ENCODE measurements at places on chromosomes 1 and 21.

DNA sequence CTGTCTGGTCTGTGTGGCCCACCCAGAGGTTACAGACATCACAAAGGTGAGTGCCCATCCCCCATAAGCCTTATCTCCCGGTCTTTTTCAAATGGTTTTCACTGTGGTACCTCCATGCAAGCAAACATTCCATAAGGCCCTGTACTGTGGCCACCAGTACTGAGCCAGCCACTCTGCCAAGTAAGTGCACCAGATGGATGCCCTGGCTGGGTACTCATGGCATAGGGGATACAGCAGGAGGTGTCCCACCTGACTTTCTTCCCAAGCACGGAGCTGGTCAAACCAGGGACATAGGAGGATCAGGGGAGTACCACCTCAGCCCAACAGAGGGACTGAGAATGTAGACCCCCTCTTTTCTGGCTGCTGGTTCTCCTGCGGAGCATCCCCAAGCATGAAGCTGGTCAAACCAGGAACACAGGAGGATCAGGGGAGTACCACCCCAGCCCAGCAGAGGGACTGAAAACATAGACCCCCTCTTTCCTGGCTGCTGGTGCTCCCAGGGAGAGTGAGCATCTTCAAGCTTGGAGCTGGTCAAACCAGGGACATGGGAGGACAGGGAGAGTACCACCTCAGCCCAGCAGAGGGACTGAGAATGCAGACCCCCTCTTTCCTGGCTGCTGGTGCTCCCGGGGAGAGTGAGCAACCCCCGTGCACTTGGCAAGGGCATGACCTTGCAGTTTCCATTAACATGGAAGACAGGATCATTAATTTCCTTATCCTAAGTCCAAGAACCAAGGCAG lies 81.8 kb upstream of the KLHDC7A start:
- no peak for DNase-seq

DNA sequence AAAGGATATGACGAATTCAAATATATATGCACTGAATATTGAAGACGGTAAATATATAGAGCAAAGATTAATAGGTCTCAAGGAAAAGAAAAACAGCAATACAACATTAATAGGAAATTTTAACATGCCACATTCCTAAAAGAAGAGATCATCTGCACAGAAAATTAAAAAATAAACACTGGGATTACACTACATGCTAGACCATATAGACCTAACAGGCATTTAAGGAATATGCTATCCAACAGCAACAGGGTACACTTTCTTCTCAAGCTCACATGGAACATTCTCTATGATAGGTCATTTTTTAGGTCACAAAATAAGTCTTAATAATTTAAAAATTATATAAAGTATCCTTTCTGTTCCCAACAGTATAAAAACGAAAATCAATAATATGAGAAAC lies 1038.3 kb downstream of the KCNT2 start:
- DNase-seq, result no peak

- no peak for DNase-seq
Observed at GRCh38 chr1:209650454-209650853, 1.8 kb downstream of the LAMB3 start.

- DNase-seq, result peak; percentile 66
Observed at GRCh38 chr1:17606826-17607440, 67.4 kb downstream of the ARHGEF10L start.

DNA sequence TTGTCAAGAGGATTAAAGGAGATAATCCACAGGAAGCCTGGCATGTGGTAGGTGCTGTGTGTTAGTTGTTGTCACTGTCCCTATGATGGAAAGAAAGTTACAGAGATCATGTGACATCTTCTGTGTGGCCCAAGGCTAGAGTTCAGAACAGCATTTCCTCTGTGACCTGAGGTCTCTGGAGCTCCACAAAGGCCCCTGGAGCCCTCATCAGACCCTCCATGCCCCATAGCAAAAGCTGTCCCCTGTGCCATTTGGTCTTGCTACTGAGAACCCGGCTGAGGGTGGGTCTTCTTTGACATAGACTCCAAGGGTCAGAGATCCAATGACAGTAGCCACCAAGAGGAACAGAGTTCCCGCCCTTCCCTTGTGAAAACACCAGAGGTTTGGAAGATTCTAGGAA lies 8.1 kb downstream of the CELA2B start:
- no peak for DNase-seq

- DNase-seq, result no peak
Observed at GRCh38 chr21:31529406-31529805, 130.1 kb upstream of the SOD1 start.

DNA sequence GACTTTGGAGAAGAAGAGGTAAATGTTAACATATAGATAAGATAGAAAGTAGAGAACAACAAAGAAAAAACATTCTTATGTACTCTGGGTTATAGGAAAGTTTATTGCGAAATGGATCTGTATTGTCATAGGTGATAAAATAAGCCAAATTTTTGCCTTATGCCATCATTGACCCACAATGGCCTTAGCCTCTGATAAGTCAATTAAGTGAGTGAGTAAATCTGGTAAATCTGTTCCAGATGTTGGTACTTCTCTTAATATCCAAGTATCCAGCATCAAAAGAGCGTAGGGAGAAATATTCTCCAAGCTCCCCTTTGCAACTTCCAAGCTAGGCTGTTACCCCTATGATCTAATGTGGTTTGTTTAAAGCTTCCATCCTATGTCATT lies 38.3 kb upstream of the CLCA4 start:
- DNase-seq, result no peak

DNA sequence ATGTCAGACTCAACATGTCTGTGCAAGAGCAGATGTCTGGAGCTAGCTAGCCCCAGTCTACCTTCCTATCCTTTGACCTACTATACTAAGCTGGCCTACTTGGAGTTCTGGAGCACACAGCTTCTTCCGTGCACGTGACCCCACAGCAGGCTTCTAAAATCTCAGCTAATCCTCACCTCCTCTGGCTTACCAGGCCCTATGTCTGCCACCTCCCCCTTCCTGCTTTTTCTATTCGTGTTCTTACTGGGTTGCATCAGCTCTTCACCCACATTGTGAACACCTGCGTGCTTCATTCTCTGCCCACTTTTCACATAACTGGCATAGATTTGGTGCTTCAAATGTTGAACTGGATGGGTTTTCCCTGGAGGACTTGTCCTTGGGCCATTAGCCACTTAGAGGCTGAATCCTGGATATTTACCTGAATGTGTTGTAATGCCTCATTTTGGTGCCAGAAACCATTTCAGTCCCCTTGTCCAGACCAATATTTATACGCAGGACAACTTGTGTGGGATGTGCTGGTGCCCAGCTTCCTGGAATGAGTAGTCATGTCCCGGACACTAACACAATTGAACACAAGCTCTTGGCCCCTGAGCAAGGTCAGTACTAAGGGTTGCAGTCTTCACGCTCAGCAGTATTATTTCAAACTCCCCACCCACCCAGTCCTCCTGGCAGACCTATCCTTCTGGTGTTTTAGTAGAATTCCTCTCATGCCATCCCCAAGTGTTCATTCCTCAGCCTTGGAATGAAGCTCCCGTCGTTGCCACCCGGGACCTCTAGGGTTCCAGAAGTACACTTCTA lies 24.0 kb downstream of the TENT5C start:
- DNase-seq, result no peak

DNA sequence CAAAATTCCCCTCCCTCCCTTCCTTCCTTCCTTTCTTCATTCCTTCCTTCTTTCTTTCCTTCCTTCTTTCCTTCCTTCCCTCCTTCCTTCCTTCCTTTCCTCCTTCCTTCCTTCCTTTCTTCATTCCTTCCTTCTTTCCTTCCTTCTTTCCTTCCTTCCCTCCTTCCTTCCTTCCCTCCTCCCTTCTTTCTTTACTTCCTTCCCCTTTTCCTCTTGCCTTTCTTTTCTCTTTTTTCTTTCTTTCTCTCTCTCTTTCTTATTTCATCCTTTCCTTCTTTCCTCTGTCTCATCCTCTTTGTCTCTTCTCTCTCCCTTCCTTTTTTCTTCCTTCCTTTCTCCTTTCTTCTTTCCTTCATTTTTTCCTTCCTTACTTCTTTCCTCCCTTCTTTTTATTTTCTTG lies 171.9 kb upstream of the BRINP3 start:
- no peak for DNase-seq

DNA sequence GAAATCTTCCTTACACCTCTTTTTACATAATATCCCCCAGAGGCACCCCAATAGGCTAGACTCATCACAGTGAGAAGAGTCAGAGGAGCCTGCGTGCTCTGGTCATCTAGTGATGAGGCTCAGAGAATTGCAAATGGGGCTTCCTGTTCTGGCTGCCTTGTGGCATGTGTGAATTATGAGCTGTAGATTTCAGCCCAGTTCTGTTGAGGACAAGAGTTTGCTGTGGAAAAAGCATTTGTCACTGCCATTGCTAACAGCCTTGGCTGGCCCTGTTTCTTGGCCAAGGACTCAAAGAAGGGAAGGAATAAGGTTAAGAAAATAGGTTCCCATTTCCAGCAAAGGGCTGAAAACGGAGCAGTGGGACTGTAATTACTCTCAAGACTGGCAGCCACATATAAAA lies 30.7 kb downstream of the MRAP start:
- DNase-seq, result no peak

DNA sequence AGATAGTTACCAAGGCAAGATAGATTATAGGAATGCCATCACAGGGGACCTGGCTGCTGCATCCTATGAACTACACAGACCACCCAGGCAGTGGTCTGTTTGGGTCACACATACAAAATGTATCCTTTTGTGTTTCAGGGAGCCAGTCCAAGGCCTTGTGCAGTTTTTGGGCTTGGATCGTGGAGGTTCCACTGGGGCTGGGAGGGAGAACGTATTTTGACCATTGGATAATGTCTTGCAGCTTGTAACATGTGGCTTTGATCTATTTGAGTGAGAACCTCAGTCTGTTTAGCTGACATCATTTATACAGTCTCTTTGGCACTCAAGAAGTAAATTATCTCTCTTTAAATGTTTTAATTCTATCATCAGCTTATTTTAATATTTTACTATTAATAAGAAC lies 147.3 kb downstream of the DUSP10 start:
- no peak for DNase-seq

DNA sequence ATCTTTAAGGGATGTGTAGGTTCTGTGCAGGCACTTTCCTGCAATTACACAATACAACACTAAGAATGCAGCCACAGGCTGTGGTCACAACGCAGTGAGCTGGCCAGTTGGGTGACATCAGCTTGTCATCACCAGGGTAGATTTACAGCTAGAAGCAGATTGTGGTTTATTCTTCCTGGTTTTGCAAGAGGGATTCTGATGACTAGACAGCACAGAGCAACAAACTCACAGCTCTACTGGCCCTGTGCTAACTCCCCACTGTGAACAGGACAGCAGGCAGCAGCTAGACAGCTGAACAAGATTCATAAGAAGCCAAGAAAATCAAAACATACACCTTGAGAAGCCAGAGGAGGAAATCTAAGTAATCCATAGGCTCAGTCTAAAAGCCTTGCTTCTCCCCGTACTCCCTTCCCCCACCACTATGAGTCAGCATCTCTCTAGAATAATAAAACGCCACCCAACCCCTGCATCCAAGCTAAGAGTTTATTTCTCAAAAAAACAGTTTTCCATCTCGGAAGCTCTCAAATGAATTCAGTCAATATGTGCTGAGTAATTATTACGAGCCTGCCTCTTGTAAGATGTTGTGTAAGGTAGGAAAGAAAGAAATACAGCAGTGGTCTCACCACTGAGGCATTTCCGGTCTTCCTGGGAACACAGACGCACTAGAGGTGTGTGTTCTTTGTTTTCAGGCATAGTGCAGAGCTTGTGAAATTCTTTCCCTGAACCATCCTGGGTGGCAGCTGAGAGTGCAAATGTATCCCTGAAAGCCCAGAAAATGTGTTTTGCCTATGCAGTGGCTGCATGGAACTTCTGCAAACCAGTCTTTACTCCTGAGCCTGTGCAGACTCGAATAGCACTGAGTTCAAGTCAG lies 162.8 kb downstream of the NTPCR start:
- DNase-seq, result no peak

DNA sequence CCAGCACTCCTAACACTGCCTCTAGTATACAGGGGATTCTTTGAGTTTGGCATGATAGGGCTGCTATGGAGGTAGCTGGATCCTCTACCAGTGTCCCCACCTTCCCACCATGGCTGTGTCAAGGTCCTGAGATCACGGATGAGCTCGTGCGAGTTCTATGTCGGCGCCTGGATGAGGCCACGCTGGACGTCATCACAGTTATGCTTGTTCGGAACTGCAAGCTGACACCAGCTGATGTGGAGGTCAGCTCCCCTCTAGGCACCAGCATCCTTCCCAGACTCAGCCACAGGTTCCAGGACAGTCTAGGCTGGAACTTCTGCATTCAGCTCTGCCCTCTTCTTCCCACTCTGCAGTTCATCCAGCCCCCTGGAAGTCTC lies 15.2 kb downstream of the HYI start:
- DNase-seq, result no peak

GRCh38 chr1:116807394-116808199 lies 53.4 kb downstream of the CD2 start:
- no peak for DNase-seq

GRCh38 chr1:203524824-203525223 lies 30.9 kb downstream of the OPTC start:
- DNase-seq, result no peak

- no peak for DNase-seq
Observed at GRCh38 chr1:182681568-182681912, 2.8 kb downstream of the RGS8 start.

DNA sequence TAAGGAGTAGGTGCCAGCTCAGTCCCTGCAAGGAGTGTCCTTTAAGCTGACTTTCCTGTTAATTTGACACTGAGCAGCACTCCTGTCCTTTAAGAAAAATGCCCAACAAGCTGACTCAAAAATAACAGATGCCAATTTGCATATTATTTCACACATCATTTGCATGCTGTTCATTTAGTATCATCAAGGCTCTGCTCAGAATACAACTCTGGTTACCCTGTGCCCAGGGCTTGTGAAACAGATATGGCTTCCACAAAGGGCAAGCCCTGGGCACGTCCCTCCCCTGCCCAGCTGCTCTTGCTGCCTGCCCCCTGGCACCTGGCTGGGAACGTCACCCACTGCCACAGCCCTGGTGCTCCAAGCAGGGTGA lies 10.3 kb downstream of the KCNN3 start:
- DNase-seq, result peak; percentile 95

DNA sequence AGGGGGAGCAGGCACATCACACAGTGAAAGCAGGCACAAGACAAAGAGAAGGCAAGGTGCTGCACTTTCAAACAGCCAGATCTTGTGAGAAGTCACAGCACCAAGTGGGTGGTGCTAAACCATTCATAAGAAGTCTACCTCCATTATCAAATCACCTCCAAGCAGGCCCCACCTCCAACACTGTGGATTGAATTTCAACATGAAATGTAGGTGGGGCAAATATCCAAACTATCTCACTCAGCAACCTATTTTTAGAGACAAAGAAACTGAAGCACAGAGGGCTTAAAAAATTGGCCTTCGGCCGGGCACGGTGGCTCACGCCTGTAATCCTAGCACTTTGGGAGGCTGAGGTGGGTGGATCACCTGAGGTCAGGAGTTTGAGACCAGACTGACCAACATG lies 90.4 kb downstream of the UBE2U start:
- DNase-seq, result no peak

All from NAMALWA (cell line).